Fibroblast of pulmonary artery (primary cell): ENCODE measurements at places on chromosomes 16 and 17.

DNA sequence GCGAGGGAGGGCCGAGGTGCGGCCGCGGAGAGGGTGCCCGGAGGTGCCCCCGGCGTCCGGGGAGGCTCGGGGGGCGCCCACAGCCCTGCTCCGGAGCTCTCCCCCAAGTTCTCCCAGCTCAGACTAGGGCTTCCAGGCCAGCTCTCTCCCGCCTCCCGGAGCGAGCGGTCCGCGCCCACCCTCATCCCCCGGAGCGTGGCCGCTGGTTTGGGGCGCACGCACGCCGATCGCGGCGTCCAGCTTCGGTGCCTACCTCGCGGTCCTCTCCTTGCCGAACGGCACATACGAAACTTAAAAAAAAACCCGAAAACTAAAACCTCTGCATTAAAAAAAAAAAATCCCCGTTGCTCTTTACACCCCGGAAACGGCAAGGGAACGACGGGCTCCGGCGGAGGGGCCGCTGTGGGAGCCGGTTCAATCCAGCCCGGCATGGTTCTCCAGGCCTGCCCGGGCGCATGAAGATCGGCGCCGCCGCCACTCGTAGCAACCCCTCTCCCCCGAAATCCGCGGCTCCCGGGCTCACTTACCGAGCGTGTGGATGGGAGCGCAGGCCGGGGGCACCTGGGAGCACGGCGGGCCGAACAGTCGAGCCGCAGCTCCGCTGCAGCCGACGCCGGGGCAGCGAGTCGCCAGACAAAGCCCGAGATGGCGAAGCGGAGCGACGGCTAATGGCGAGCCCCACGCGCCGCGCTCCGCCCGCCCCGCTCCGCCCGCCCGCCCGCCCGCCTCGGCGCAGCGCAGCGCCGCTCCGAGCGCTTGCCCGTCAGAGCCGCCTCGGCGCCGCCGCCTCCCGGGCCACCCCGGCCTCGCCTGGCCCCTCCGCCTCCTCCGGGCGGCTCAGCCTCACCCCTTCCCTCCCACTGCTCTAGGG lies 973 bp upstream of the UBTF start:
- peak; percentile 64 for DNase-seq

- DNase-seq: peak; percentile 17
Observed at GRCh38 chr17:73420897-73421296, 109.1 kb upstream of the CDC42EP4 start.

DNA sequence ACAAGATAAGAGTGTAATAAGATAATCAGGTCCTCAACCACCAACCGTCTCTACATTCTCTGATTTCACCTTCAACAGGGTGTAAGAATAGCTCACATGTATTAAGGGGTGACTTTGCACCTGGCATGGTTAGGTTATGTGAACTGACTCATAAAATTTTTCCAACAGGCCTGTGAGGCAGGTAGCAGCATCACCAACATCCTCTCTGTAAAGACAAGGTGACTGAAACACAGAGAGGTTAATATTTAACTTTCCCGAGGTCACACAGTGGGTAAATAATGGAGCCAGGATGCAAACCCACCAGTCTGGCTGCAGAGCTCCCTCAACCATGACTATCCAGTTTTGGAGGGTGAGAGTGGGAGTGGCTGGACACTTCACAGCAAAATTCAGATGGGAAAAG lies 317.2 kb downstream of the C16orf95 start:
- DNase-seq: no peak

GRCh38 chr16:24482681-24483202 lies 56.6 kb upstream of the RBBP6 start:
- DNase-seq: no peak

GRCh38 chr16:4344983-4345835 lies 5.9 kb downstream of the PAM16 start:
- no peak for DNase-seq

DNA sequence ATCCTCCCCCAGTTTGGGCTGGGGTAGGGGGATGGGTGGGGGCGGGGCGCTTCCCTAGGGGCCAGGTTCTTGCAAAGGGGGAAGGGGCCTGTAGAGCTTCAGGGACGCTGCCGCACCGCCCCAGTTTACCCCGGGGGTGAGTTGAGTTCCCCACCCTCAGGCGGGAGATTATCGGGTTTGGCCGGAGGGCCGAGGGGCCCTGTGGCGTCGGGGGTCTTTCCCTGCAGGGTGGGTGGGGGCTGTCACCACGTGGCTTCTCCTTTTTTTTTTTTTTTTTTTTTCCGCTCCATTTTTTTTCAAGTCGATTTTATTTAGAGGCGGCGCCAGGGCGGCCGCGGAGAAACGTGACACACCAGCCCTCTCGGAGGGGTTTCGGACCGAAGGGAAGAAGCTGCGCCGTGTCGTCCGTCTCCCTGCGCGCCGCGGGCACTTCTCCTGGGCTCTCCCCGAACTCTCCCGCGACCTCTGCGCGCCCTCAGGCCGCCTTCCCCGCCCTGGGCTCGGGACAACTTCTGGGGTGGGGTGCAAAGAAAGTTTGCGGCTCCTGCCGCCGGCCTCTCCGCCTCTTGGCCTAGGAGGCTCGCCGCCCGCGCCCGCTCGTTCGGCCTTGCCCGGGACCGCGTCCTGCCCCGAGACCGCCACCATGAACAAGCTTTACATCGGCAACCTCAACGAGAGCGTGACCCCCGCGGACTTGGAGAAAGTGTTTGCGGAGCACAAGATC lies at the start of gene IGF2BP1:
TSS of gene IGF2BP1 (plus strand) at position 283 of the 724 bp plus-strand sequence. CDS start at position 644, 361 bp downstream.
- peak; percentile 73 for DNase-seq

DNA sequence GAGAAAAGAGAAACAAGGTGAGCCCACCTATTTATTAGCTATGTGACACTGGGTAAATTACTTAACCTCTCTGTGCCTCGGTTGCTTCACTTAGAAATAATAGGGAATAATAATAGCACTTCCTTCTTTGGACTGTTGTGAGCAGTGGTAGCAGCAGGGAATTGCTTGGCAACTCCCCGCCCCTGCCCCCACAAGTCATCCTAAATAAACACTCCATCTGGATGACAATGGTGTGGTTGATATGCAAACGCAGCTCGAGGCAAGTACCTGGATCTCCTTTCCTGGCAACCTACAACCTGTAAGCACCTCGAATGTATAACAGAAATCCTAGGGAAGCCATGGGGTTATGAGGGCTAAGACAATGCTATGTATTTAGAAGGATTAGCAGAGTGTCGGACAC lies 9.1 kb downstream of the TEKT3 start:
- DNase-seq: no peak

- DNase-seq: peak; percentile 39
Observed at GRCh38 chr16:9836118-9836736, 346.0 kb downstream of the GRIN2A start.

GRCh38 chr17:81578038-81578441 lies 25.9 kb upstream of the FAAP100 start:
- DNase-seq: peak; percentile 57

DNA sequence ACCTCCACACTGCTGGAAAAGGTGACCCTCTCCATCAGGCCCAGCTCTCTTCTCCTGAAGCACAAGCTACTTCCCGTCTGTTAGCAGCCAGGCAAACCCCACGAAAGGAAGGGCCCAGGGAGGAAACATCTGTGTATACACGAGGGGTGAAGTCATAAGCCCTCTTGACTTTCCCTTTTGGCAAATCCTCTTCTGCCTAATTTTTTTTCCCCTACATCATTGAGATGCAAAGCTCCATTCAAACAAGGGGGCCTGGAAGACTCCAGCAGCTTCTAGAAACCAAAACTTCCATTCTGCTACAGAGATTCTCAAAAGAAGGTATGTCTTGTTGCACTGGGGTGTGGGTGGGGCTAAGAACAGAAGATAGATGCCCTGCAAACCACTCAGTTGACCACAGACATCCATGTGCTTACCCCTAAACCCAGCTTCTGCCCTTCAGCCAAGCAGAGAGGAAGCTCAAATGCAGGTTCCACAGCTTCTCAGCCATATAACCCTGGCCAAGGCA lies 145.6 kb upstream of the RCVRN start:
- peak; percentile 22 for DNase-seq

DNA sequence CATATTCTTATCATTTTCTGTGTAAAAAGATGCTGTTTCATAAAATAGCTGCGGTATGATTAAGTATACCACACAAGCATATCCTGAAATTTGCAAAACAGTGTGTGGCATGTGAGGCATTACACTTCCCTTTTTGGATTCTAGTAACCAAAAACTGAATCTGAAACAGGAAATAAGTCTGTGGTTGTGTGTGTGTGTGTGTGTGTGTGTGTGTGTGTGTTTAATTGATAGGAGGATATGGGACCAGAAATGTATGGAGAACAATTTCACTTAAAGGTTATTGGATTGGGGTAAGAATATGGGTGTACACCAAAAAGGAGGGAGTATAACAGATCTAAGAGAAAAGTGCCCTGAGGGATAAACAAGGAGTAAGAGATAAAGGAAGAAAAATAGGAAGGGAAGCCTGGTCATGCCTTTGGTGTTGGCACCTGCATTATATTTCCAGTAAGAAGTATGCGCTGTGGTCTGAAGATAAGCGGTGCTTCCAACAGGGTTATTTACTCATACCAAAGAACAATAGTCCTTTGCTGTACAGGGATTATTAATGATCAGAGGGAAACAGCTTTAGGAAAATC lies 4.0 kb downstream of the LYRM1 start:
- DNase-seq: peak; percentile 86

DNA sequence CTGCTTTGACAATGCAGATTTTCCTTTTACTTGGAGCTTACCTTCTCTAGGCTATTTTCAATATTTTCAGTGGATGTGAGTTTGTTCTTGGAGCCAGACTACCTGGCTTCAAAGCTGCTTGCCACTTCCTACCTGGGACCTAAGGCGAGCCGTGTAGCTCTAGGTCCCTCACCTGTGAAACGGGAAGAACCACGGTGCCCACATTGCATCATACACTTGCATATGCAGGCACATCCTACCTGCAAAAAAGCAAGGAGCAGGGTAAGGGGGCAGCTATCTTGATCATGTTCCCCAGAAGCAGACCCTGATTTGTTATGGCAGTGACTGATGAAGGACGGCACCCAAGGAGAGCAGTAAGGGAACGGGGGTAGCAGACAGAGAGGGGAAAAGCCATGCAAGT lies 27.0 kb upstream of the MPRIP start:
- DNase-seq: no peak

GRCh38 chr16:56852401-56852730 lies 12.6 kb upstream of the SLC12A3 start:
- DNase-seq: no peak

DNA sequence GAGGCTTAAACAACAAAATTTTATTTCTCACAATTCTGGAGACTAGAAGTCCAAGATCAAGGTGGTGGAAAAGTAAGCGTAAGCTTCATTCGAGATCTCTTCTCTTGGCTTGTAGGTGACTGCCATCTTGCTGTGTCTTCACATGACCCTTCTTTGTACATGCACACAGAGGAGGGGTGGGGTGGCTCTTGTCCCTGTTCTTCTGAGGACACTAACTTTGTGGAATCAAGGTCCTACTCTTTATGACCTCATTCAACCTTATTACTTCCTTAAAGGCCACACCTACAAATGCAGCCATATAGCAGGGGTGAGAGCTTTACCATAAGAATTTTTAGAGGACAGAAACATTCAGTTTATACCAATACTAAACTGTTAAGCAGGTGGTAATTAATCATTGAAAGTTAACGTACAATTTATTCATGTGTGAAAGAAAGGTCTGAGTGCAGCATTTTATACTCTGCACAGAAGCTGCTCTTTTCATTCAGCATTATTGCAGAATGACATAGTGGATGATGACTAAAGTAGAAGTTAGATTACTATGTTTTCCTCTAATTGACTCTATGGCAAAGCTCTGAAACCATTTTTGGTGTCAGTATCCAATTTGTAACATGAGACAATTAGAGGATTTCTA lies 139.9 kb upstream of the HLF start:
- DNase-seq: no peak

GRCh38 chr17:41988418-41988817 lies 21.8 kb downstream of the CNP start:
- DNase-seq: no peak

- DNase-seq: peak; percentile 49
Observed at GRCh38 chr17:74840989-74841666, 18.6 kb downstream of the GRIN2C start.

- DNase-seq: no peak
Observed at GRCh38 chr16:71242036-71242435, 11.5 kb upstream of the HYDIN start.

- DNase-seq: no peak
Observed at GRCh38 chr17:29885031-29885640, 44.9 kb downstream of the SSH2 start.

GRCh38 chr17:78708510-78708973 lies 73.5 kb downstream of the CYTH1 start:
- peak; percentile 89 for DNase-seq

- DNase-seq: peak; percentile 40
Observed at GRCh38 chr16:25264597-25264996, 7.0 kb upstream of the ZKSCAN2 start.

DNA sequence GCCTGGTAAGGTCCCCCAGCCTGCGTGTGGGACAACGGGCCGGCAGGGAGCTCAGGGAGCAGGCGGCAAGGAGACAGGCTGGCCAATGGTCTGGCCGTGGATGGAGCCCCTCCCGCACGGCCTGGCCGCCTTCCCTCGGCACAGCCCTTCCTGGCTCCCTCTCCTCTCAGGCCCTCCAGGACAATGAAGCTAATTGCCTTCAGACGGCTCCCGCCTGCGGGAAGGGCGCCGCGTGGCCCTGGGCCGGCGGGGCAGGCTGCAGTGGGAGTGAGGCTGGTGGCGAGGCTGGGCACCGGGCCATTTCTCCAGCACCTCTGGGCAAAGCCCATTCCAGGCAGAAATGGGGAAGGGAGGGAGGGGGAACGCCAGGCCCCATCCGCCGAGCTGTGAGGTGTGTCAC lies 50.9 kb downstream of the ENGASE start:
- no peak for DNase-seq

DNA sequence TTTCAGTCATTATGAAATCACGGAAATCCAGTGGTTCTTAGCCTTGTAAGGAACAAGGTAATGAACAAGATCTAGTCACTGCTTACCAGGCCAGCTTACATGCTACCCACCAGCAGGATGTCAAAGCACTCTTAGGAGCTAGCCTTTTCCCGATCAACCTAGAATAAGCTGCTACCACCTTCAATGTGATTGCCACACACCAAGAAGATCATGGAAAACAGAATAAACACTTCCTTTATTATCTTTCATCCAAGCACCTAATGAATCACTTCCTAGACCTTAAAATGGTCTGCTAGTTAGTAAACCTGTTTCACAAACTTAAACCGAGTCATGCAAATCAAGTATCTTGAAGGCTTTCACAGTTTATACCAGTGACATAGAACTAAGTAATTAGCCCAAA lies 5.0 kb downstream of the BBS2 start:
- no peak for DNase-seq

DNA sequence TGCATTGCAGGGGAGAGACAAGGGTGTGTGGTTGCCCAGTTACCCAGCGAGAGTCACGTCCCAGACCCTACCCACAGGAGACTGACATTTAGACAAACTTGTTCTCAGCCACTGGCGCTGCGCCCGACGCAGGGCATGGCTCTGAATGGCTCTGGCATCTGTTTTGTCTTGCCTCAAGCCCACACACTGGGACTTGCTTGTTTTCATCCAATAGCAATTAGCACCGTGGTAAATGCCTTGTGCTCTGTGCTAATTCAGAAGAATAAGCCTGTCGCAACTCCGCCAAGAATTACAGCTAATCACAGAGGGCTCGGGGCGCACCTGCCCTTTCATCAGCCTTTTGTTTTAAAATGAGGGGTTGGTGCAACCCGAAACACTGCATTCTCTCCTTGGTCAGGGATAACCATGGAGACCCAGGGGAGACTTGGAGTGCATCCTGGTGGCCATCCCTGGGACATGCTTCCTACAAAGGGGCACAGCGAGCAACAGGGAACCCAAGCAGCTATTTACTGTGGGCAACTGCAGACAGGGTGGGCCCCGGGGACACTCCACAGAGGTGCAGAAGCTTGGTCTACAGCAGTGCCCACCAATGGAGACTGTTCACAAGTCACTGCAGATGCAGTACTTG lies 220.6 kb upstream of the ZFHX3 start:
- peak; percentile 7 for DNase-seq

- no peak for DNase-seq
Observed at GRCh38 chr17:10091046-10091445, 107.4 kb downstream of the GAS7 start.
